ENCODE measurements at places on chromosomes 13 and 19.

- no peak for DNase-seq
Measured at GRCh38 chr13:83995930-83996329, 113.7 kb upstream of the SLITRK1 start.

DNA sequence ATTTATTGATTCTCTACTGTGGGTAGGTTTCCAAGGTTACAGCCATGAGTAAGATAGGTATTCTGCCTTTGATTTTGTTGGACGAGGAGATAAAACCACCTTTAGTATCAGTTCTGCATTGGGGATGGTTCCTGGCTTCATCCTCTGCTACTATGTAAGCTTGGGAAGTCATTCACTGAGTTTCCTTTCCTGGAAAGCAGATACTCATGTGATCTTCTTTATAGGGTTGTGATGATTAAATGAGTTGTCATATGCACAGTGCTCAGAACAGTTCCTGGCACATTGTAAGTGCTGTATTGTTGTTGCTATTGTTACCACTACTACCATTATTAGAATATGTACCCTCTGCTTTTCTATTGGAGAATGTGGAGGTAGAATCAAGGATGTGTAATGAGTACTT lies 13.1 kb upstream of the WTIP start:
- DNase-seq, result no peak

DNA sequence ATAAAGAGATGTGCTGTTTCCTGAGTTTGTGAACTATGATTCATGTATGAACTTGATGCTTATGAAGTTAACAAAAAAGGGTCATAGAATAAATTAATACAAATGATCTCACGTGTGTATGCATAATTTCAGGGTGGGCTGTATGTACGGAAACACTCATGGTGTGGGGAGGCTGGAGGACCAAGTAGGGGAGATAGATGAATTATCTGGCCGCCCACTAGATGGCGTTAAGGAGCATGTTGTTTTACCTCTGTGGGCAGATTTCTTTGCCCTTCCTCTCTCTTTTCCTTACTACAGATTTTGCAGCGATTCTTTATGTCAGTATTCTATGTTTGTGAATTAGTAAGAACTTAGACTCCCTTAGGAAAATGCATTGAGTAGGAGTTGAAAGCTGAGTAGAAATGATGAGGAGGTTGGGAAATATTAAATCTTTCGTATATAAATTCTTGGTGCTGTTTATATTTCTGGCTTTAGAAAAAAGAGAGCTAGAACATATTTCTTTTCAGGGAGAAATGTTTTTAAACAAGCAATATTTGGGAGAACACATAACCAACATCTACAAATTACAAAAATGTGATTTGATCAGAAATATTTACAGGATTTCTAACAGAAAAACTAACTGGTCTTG lies 47.4 kb upstream of the TMTC4 start:
- DNase-seq, result peak; percentile 20

GRCh38 chr19:41696402-41697197 lies 8.5 kb upstream of the CEACAM7 start:
- DNase-seq, result no peak

DNA sequence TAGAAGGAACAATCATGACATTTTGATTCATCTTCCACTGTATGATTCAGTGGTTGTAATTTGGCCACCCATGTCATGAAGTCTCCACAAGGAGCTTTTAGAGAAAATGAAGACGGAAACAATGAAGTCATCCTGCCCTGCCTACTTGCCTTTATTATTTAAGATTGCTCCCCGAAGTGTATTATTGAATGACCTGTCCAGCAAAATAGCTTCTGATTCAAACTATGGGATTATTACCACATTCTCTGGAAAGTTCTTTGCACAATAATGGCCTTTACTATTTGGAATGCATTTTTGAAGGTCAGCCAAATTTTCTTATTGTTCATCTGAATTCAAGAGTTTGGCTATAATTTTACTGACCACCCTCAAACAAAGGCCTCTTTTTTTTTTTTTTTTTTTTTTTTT lies 77.8 kb upstream of the RFC3 start:
- no peak for DNase-seq

DNA sequence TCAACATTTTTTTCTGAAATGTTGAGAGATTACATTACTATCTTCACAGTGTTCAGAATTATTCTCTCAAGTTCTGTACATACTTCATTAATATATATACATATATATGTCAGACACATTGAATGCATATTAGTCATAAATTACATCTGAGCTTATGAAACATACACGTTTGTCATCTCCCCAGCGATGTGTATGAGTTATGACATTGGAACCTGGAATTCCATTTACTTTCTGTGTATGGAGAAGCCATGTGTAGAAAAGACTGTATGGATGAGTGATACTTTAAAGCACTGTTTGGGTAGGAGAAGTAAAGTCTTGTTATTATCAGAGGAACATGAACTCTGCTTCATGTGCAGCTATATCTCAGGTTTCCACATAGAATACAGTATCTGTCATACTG lies 167.2 kb downstream of the FGF14 start:
- DNase-seq, result no peak

GRCh38 chr19:32287811-32288227 lies 57.6 kb upstream of the ZNF507 start:
- no peak for DNase-seq

DNA sequence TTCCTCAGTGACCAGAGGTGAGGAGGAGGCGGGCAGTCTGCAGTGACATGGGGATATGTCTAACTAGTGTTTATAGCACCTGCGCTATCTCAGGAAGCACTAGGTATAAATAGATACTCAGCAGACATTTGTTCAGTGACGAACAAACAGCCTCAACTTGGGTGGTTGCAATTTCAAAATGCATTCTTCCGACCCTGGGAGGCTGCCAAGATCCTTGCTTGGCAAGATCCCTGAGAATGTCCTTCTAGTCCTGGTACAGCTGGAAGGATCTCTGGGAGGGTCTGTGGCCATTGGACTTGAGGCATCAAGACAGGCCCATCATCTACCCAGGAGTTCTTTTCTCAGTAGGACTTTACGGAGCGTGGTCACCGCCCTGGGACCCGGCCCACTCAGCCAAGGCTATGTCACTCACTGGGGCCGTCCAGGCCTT lies 299.5 kb downstream of the ZNF536 start:
- DNase-seq, result no peak

GRCh38 chr13:20174656-20175405 lies 14.0 kb upstream of the GJA3 start:
- DNase-seq, result no peak

Measured in stimulated activated CD8-positive, alpha-beta memory T cell treated with anti-CD3 and anti-CD28 coated beads, Interleukin-15, amount 100 ng/mL, for 24 hours (primary cell).